ENCODE measurements at places on chromosomes 7 and 10.

DNA sequence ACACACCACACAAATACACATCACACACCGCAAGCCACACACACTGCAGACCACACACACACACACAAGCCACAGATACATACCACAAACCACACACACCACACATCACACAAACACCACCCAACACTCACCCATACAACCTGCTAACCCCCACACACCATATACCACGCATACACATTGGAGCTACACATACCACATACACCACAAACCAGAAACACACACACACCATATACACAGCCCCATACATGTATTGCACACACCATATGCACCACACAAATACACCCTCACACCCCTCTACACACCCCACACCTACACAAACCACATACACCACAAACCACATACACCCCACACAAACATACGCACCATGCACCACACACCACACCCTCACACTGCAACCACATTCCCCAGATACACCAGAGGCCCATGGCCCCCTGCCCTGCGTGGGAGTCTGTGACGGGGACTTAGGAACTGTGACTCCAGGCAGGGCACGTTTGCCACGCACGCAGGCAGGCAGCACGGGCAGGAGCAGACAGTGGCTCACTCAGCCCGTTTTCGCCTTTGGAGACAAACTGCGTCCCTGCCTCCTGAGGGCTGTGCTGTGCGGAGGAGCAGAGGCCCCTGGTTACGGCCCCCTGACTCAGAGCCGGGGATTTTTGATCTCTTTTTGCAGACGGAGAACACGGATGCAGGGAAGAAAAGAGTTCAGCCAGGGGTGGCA, 52.6 kb downstream of the TMEM209 start:
- peak; percentile 22 for DNase-seq

GRCh38 chr7:130365511-130366441, 14.5 kb upstream of the CPA1 start:
- no peak for DNase-seq

DNA sequence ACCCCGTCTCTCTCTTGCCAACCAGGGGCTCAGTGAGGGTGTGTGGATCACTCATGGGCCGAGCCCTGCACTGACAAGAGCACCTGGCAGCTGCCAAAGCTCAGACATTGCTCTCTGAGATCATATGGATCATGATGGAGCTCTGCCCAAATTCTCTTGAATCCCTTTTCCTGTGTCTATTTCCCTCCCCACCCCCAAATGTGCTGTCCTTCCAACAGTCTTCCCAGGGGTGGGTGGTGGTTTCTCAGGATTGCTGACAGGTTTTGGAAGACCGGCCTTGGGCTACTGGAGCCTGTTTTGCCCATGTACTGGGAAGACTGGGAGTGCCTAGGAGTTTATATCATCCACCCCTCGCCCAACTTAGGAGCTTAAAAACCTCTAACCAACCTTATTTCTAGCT, 10.5 kb downstream of the ARHGAP22 start:
- no peak for DNase-seq

GRCh38 chr7:157827045-157827862, 490.4 kb downstream of the DNAJB6 start:
- peak; percentile 42 for DNase-seq

GRCh38 chr7:142481548-142481947, 223.7 kb upstream of the PRSS58 start:
- DNase-seq: no peak

DNA sequence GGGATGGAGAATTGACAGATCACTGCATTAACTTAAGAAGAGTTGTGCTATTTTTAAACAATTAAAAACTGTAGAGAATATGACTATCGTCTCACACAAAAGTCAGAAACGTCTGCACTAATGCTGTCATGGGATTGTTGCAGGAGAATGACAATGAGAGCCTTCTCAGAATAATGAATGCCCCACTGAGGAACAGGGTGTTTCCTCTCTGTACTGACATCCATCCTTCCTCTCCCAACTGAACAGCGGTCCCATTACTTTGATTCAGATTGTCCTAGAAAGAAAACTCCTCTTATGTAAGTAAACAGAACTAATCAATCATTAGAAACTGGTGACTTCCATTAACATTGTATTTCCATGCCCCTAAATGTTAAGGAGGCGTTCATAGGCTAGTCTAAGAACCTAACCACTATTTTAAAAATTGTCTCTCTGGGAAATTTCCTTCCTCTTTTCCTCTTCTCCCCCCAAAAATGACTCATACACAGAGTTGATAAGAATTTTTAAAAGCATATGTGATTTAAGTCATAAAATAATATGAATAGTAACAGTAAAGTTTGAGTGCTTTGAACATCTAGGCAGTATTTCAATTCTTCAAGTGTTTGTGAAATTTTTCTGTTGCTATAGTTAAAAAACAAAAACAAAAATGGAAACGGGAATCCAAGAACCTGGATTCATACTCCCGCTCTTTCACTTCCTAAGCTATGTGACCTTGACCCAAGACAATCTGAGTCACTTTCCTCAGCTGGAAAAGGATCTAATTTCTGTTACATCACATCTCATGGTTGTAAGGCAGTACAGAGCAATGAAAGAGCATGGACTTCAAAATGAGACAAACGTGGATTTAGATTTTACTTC, 12.7 kb upstream of the MACC1 start:
- DNase-seq: no peak

DNA sequence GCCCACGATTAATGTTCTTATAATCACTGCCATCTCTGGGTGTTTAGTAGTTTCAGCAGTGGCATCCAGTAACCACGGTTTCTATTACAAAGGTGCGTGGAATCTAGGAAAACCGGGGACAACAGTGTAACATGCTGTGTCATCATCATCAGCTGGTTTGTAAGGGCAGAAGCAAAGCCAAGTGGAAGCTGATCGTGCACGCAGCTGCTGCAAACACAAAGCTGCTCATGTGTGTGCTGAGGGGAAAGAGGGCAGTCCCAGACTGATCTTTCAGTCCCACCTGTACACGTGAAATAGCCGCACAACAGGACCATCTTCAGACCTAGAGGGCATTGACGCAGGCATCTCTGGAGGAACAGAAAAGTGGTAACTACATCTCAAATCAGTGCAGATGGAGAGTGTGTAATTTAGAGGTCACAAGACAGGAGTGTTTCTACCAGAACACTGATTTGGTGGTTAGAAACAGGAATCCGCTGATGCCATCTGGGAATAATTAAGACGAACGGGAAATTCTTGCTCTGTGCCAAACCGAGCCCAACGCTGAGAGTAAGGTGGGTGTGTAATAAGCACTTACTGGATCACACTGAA, 13.4 kb downstream of the ANKRD16 start:
- DNase-seq: no peak

DNA sequence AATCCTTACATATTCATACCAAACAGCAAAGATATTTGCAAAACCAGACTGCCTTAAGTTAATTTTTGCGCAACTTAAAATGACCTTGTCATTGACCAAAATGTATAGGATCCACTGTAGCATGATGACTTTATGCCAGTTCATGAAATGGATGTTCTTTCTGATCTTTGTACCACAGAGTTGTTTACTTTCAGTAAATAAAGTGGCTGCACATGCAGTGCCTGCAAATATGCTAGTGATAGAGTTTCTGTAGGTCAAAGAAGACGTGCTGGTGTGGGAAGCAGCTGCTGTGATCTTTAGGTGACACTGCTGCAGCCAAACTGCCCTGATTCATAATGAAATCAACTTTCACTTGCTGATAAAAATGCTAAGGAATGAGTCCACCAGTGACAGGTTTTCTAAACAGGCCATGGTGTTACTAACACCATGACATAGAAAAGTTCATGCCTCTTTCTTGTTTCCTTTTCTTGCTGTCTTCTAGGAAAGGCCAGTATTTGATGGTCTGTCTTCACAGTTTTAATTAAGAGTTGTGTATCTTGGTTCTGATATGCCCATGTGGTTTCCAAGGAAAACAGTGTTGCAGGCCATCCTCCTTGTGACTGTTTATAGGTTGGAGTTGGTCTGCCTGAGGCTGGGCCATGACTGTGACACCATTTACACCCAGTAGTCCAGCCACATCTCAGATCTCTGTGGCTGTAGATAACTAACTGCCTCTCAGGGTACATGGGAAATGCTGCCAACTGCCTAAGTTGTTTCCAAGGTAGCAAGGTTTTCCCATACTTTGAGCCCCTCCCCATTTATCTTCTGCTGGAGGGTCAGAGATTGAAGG, 62.5 kb downstream of the INSYN2A start:
- no peak for DNase-seq

GRCh38 chr7:159086301-159086925, 58.3 kb downstream of the VIPR2 start:
- no peak for DNase-seq

GRCh38 chr10:114437473-114438292, 33.4 kb upstream of the AFAP1L2 start:
- DNase-seq: no peak

DNA sequence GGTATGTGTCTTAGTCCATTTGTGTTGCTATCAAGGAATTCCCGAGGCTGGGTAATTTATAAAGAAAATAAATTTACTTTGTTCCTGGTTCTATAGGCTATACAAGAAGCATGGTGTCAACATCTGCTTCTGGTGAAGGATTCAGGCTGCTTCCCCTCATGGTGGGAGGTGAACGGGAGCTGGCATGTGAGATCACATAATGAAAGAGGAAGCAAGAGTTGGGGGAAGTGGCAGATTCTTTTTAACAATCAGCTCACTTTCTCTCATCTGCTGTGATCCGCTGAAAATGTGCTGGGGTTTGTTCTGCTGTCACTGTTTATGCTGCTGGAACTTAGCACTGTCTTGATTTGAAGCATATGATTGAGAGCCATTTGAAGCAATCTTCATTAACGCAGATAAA, 730.0 kb upstream of the SORCS1 start:
- DNase-seq: no peak

GRCh38 chr7:5428478-5429252, 5.0 kb upstream of the TNRC18 start:
- no peak for DNase-seq

DNA sequence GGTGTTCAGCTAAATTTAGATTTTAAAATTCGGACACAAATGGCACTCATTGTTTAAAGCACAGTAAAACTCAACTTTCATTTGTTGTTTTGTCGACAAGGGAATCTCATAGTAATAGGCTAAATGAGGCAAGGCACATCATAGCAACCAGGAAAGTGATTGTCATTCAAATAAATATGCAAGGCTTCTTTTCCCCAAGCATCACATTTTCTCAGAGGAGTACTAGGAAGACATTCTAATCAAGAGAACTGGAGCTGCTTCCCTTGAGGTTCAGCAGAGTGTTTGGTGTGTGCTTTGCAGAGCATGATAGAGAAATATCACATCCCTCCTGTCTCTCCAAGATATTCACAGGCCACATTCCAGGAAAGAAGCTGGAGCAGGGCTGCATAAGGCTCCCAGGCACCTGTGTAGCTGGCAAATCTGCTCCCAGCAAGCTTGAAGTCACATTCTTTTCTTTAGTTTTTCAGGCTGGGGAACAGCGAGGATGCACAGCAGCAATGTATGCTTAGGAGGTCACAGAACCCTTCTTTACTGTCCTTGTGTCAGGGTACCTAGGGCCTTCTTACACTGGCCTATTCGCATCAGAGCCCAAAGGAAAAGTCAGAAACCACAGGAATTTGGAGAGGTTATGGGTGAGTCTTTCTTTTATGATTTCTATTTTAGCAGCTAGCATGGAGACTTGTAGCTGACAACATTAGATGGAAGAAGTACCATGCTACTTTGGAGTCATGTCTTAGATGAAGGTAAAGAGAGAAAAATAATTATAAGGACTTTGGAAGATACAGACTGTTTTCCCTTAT, 95.9 kb upstream of the HDAC9 start:
- DNase-seq: no peak

GRCh38 chr7:39054731-39055130, 77.0 kb downstream of the POU6F2 start:
- DNase-seq: no peak

GRCh38 chr7:81482600-81483186, 287.2 kb downstream of the HGF start:
- no peak for DNase-seq

DNA sequence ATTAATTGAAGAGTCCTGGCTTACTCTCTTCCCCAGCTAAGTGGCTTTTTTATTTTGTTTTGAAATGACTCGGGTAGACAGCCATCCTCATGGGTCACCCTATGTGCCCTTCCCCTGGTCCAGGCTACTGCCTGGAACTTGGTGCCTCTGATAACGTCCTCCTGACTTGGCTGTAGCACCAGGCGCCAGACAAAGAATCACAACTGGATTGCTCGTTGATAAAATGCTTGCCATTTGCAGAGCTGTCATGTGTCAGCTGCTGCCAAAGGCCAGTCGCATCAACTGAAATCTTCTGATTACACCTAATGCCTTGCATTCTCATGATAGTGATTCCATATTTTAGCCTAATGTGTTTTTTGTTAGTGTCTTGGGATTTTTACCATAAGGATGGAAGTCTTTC, 27.4 kb upstream of the ABLIM1 start:
- no peak for DNase-seq

DNA sequence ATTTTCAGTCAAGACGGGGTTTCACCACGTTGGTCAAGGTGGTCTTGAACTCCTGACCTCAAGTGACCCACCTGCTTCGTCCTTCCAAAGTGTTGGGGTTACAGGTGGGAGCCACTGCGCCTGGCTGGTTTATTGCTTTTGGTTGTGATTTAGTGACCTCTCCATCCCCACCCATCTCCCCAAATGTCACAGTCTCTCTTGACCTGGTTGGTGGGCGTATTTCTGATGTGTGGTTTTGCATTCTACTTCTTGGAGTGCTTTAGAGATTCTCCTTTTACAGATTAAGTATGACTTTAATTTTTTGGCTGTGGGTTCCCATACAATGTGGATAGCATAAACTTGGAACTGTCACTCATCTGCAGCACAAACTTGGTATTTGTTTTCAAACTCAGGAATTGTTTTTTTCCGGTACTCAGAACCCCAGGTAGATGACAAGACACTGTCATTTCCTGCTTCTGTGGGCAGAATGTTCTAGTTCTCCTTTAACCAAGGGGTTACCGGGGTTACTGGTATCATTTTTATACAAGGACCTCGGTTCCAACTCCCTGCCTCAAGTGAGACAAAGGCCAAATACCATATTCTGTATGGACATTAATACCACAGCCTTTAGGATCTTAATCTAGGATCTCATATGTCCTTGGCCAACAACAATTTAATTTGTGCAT, 50.5 kb downstream of the MRC1 start:
- no peak for DNase-seq

DNA sequence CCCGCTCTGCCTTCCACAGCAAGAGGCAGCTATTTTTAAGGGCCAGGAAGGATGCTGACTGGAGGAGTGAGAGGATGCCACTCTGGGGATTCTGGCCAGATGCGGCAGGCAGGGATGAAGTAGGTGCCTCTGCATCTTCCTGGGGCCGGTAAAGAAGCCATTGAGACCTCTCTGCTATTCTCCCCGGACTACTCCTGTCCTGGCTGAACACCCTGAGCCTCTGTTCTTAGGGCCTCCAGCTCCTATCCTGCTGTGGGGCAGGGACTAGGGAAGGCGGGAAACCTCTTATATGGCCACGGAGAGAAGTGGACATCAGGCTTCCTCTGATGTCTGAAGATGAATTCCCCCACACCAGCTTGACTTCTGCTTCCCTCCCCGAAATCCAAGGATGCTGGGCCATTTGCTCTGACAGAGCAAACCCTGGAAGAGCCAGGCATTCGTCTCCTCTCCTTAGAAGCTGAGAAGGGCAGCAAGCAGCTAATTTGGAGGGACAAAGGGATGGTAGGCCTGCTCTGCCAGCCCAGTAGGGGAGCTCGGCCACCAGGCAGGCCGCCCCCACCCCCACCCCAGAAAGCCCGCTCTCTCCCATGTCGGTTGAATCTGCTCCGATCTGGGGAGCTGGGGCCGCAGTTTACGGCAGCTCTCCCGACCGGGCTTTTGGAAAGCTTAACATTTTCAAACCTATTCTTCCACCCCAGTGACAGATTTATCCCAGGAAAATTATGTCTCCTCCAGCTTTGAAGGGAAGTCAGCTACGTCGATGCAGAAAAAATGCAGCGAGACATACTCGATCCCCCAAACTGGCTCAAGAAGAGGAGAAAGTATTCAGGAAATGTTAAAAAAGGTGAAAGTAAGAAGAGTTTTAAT, 2.8 kb downstream of the FGF8 start:
- no peak for DNase-seq
